Right cardiac atrium (tissue), 5 donors: ENCODE measurements at places on chromosomes 6 and 20. TPM values are rescaled to one million over a fixed set of nuclear protein-coding genes. Genes with fewer than 3 reads are reported as not detected.

DNA sequence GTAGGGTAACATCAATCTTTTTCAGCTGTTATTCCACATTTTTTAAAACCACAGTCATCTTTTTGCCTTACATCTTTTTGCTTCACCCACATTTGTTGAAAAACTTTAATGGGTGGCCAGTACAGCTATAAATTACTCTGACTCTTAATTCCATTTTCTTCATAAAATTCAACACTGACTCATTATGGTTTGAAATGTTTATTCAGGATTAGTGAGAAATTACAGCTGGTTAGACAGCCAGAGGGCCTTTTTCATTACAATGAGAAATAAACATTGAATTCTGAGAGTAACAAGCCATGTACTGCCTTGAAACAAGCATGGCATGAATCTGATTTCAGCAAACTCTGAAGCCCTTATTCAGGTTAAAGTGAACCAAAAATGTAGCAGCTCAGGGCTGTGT is 19.5 kb downstream of the NDUFAF4 start:
- DNase-seq: no peak

Gene GPLD1
- polyA plus RNA-seq: 0.52 TPM

GRCh38 chr6:51029561-51029960 is 210.9 kb downstream of the TFAP2B start:
- DNase-seq: no peak

DNA sequence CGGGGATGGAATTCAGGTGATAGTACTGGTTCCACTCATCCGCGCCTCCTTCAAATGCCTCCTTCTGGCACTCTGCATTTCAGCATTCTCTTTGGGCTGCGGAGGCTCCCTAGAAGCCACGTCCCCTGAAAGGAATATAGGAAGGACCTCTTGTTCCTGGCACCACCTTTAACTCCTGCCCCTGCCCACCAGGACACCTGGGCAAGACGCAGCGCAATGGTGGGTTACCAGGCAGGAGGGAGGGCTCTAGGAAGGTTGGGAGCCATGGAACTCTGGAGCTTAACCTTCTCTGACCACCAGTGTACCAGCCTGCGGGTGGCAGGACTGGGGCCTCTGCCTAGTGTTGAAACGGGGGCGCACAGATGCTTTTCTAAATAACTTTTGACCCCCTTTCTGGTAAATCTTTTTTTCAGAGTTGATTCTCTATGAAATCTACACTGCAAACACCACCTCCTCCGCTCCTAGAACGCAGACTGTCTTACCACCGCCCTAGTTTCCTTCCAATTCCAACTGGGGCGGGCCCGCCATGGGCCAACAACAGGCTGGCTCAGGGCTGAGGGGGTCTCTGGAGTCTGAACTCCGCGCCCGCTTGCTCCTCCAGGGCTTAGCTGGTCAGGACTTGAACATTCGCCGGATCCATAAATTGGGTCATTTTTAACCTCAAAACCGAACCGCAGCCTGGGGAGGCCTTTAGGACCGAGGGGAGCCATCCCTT is 871 bp upstream of the SYNDIG1 start:
- DNase-seq: no peak

DNA sequence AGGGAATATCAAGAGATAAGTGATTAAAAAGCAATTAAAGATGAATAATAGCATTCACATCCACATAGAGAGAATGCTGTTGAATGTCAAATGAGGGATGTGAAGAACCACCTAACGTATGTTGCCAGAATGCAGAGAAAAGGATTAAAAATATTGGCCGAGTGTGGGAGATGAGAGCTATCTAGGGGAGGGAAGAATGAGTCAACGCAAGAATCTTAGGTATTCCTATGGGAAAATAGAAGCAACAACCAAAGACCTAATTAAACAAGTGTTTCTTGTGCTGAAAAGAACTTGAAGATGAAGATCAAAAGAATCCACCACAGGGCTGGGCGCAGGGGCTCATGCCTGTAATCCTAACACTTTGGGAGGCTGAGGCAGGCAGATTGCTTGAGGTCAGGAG is 12.2 kb upstream of the RSPH3 start:
- DNase-seq: no peak

Gene RFX6
- not detected for polyA plus RNA-seq

DNA sequence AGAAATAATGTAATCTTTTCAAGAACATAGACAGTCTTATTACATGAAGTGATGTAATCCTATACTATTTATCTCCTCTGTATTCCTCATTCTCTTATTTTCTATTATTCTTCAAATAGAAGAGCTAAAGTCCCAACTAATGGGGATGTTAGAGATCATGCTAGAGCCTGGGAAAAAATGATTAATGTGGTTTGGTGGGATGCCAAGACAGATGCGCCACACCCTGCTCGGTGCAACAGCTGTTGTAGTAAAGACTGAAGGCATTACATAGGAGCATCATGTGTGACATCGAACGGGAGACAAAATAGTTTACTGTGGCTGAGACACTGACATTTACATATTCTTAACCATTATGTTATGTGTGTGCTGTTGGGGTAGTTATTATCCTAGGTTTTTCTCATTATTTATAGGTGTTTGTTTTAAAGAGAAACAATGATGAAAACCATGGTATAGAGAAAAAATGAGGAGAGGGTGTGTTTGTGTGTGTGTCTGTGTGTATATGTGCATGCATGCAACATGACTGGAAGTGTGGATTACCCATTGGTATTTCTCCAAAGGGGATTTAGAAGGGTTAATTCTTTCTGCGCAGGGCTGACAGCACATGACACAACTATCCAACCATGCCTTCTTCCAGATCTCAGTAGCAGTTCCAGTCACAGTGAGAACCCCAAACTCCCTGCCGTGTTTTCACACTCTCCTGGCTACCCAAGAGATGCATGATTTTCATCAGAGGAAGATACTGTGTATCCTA is 155.3 kb downstream of the EYA4 start:
- DNase-seq: no peak

- no peak for DNase-seq
These were observed 107.9 kb upstream of the VGLL2 start for GRCh38 chr6:117157448-117157847.

Gene CTCFL
- not detected for polyA plus RNA-seq

GRCh38 chr20:46377518-46377917 is 28.9 kb downstream of the ELMO2 start:
- DNase-seq: no peak

DNA sequence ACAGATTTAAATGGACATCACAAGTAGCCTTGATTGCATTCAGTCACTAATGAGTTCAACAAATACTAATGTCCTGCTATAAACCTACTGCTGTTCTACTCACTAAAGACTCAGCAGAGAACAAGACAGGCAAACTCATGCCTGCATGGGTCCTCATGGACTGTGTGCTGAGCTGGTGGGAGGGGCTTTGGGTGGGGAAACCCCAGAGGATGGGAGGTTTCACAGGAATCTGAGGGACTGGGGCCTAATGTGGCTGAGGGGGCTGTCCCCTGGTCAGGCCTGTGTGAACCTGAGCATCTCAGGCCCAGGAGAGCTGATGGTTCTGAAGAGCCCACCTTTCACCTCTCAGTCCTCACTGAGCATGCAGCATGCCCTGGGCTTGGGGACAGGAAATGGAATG is 1.4 kb downstream of the CST8 start:
- no peak for DNase-seq

Gene DYNLT2
- 1.2 TPM for polyA plus RNA-seq

GRCh38 chr6:135299256-135299655 is 118.1 kb downstream of the MYB start:
- no peak for DNase-seq

- no peak for DNase-seq
These were observed 89.8 kb upstream of the DST start for GRCh38 chr6:56732517-56732916.

DNA sequence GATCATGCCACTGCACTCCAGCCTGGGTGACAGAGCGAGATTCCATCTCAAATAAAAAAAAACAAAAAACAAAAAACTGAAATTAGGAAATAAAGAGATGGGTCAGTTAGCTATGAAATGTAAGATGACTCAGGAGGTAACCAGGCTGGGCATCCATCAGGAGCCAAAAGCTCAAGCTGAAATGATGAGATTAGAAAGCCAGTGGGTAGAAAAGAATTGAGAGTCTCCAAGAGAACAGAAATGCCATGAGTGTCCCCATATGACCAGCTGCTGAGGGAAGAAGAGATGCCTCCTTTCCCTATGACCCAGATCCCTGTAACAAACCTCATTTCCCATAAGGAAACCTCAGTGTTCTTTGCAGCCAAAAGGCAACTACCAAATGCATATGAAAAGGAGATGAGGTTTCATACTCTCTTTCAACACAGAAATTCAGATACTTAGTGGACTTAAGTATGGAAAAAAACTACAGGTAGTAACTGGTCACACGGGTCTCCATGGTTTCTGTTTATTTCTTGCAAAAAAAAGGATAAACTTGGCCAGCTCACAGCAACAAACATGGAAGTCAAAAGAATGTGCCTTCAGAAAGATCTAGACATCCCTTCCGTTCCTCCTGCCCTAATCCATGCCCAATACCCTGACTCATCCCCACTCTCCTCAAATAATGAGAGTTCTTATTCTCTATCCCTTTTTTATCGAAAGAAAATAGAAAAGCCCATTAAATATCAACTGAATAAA is 8.1 kb downstream of the ARHGAP18 start:
- DNase-seq: no peak

DNA sequence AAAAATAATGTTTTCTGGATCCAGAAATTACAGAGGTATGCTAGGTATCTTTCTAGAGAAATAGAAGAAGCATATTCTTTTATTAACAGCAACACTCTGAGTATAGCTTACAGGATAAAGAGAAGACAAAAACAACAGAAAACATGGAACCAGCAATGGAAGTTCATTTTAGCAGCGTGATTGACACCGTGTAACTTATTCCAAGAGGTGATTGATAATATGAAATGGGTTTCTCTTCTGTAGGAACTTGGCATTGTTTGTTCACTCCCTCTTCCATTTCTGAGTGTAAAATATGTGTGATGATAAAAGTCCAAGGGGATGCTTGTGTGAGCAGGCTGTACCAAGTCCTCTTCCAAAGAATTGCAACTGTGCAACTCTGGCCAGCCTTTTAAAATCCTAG is 303.0 kb downstream of the COL12A1 start:
- no peak for DNase-seq

GRCh38 chr20:3590164-3590563 is 73.0 kb downstream of the GFRA4 start:
- DNase-seq: no peak

DNA sequence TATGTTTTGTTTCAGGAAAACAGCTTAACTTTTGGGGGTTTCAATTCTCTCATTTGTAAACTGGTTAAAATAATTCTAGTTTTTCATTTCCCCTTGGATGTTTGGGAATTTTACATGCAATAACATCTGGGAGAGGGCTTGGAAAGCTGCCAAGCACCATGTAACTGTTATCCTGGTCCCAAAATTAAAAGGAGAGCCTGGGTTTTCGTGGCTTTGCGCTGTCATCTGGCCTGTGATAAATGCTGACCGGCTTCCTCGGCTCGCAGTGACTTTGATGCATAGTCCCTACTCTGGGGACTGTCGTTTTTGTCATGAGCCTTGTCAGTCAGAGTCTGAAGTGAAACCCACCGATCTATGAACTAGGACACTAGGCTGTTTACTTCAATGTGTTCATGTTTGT is 12.2 kb downstream of the SLC35F1 start:
- DNase-seq: no peak
